ENCODE measurements at places on chromosomes 7 and 10. TPM values are rescaled to one million over a fixed set of nuclear protein-coding genes. Genes with fewer than 3 reads are reported as not detected.

The LBX1 gene
- total RNA-seq: under 0.01 TPM

The EBLN1 gene
- total RNA-seq: not detected

The CALHM2 gene
- total RNA-seq: 84.4 TPM

The CPXM2 gene
- not detected for total RNA-seq

The ANXA8 gene
- 0.77 TPM for total RNA-seq

The GNGT1 gene
- not detected for total RNA-seq

The DENND2A gene
- total RNA-seq: 15.3 TPM

The HPS1 gene
- total RNA-seq: 59.7 TPM

The EGFR gene
- total RNA-seq: 27.8 TPM

The LRRD1 gene
- total RNA-seq: not detected

The TCAF2 gene
- 1.8 TPM for total RNA-seq

The LRRC18 gene
- not detected for total RNA-seq

The CNTNAP2 gene
- total RNA-seq: 1.3 TPM

The RBP4 gene
- total RNA-seq: 1.2 TPM

The NUTM2A gene
- 0.34 TPM for total RNA-seq

The WNT2 gene
- 0.12 TPM for total RNA-seq

The ACTR1A gene
- 114 TPM for total RNA-seq

The CDHR3 gene
- 2.0 TPM for total RNA-seq

The C10orf143 gene
- 0.77 TPM for total RNA-seq

The PON1 gene
- not detected for total RNA-seq

The MSS51 gene
- total RNA-seq: 0.35 TPM

The PRSS37 gene
- not detected for total RNA-seq

The NPSR1 gene
- total RNA-seq: not detected

The TRIL gene
- 6.5 TPM for total RNA-seq

The RAB19 gene
- not detected for total RNA-seq

The MEOX2 gene
- 17.0 TPM for total RNA-seq

The FXYD4 gene
- not detected for total RNA-seq

The COG5 gene
- 22.6 TPM for total RNA-seq

The SPAG6 gene
- not detected for total RNA-seq

The KCND2 gene
- total RNA-seq: 1.2 TPM

The ATOH7 gene
- not detected for total RNA-seq

The ELMO1 gene
- 4.6 TPM for total RNA-seq

The GALNT17 gene
- under 0.01 TPM for total RNA-seq

The FAM241B gene
- not detected for total RNA-seq

The UCN3 gene
- total RNA-seq: not detected

The KIAA1217 gene
- total RNA-seq: 16.4 TPM

The NKX1-2 gene
- not detected for total RNA-seq

The HMX2 gene
- not detected for total RNA-seq

The RBP3 gene
- not detected for total RNA-seq

The CADPS2 gene
- 14.2 TPM for total RNA-seq

The TACR2 gene
- not detected for total RNA-seq

The MMD2 gene
- total RNA-seq: not detected

The AKAP9 gene
- total RNA-seq: 22.3 TPM

The NUDT13 gene
- total RNA-seq: 11.0 TPM

The OR2A7 gene
- 0.17 TPM for total RNA-seq

The IKZF5 gene
- 1.4 TPM for total RNA-seq

The MOGAT3 gene
- not detected for total RNA-seq

The FGF8 gene
- total RNA-seq: not detected

The CUX1 gene
- 84.4 TPM for total RNA-seq

The PKD2L1 gene
- total RNA-seq: not detected

The CPA4 gene
- total RNA-seq: 49.9 TPM

Measured in pericardium fibroblast (primary cell).